ENCODE measurements at places on chromosomes 3 and 15. TPM values are rescaled to one million over a fixed set of nuclear protein-coding genes. Genes with fewer than 3 reads are reported as not detected.

DNA sequence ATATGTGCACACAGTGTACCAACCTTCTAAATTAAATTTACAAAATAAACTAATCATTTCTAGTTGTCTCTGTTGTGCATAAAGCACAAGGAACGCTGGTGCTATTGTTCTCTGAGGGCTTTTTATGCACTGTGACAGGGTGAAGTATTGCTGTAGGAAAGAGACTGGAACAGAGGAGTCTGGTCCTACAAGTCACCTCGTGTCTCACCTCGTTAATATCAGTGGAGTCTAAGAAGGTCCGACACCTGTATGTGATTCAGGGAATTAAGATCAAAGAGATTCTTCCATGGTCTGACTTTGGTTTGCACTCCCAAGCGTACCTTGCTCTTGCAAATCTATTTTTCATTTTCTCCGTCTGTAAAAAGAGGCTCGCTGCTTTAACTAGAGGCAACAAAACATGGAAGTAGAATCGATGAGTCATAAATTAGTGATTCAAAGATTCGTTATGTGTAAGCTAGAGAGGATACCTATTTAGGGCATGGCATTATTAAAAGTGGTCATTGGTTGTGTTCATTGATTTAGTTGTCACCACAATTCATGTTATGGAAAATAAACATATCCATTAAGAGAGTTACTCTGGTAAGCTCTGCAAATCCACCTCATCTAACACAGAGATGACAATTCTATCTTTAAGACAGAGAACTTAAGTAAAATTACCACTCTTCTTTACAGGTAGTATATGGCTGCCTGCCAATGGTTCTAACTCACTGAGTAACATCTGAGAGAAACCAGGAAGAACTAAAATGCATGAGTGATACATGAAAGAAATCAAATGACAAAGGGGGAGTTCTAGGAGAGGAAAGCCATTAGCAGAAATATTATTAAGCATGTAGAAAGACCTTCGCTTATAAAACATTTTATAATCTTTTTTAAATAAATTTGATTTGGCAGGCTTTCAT, 219.4 kb upstream of the GBE1 start:
- no peaks in the 10 kb centered on the region for H3K4me1 ChIP-seq
- no peak overlapping the region for H3K27ac ChIP-seq
- H3K27me3 ChIP-seq, result no peaks in the 10 kb centered on the region
- no peaks in the 10 kb centered on the region for H3K36me3 ChIP-seq
- DNase-seq, result no peak

DNA sequence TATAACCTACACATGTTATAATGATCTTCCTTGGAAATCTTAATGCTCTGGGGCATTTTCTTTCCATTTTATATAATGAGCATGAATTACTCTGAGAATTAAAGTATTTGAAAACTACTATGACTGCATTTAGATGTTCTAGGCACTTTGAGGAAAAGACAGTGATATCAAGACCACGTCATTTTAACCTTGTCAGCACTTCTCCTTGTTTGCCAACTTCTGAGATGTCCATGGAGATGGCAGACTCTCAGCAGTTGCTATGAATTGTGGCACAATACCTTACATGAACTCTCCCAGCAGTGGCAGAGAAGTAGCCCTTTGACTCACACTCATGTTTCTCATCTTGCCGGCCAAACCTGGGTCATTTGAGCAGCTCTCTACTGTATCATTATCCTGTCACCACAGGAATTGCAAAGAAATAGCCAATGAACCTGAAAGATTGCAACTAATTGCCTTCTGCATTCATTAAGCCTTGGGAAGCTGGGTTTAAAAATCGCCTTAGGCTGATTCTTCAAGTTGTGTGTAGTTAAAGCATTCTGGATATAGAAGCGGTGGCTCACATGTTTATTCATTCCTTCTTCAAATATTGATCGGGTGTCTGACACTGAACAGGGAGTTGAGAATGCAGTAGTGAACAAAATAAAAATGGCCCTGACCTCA, 272.2 kb upstream of the CFAP20DC start:
- no peak for DNase-seq
- no peaks in the 10 kb centered on the region for H3K4me1 ChIP-seq
- no peak overlapping the region for H3K27ac ChIP-seq
- no peaks in the 10 kb centered on the region for H3K36me3 ChIP-seq

DNA sequence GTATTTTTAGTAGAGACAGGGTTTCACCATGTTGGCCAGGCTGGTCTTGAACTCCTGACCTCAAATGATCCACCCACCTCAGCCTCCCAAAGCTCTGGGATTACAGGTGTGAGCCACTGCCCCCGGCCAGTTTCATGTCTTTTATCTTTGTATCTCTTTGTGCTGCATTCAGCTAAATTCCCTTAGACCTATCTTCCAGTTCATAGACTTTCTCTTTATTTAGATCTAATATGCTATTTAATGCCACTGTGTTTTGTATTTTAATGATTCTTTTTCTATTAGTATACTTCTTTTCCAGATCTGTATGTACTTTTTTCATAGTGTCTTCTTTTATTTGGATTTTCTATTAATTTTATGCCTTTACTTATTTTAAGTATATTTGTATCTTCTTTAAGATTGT, 14.9 kb downstream of the MINAR1 start:
- no peak for DNase-seq
- H3K4me3 ChIP-seq, result no peak overlapping the region
- no peaks in the 10 kb centered on the region for H3K4me1 ChIP-seq

DNA sequence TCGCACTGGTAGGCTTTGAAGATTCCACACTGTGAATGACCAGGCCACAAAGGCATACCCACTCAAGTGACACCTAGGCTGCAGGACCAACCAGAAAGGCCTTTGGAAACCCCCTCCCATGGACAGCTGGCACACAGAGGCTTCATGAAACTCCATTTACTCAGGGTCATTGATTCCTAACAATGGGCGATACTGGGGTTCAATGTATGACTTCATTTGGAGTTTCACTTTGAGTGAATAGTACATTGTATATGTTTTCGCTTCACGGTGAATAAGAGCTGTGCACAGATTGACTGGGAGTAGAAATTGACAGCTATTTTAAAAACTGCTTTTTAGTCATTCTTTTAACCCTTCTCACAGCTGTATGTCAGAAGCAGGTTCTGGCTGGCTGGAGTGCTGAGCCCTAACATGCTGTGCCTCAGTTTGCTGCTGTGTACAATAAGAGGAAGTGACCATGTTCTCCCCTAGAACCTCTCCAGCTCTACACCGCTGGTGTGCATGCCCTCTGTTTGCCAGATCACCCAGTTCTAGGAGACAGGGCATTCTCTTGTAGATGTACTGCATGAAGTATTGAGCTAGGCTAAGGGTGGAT, 15.4 kb upstream of the CX3CR1 start:
- H3K27ac ChIP-seq, result no peak overlapping the region
- H3K27me3 ChIP-seq, result no peaks in the 10 kb centered on the region
- peaks cover 24% of the 10 kb centered on the region for H3K4me1 ChIP-seq
- no peaks in the 10 kb centered on the region for H3K36me3 ChIP-seq
- H3K4me3 ChIP-seq, result no peak overlapping the region
- DNase-seq, result no peak

- no peaks in the 10 kb centered on the region for H3K27me3 ChIP-seq
- H3K4me1 ChIP-seq, result peaks cover 8% of the 10 kb centered on the region
- no peaks in the 10 kb centered on the region for H3K36me3 ChIP-seq
- peak overlapping the region; percentile 93 for H3K4me3 ChIP-seq
- DNase-seq, result no peak
These were observed 826 bp downstream of the CCDC66 start for GRCh38 chr3:56557831-56558170.

The NEK11 gene
- 0.35 TPM for polyA plus RNA-seq

All from liver (tissue), 10 donors.